ENCODE measurements at places on chromosomes 11 and 22.

DNA sequence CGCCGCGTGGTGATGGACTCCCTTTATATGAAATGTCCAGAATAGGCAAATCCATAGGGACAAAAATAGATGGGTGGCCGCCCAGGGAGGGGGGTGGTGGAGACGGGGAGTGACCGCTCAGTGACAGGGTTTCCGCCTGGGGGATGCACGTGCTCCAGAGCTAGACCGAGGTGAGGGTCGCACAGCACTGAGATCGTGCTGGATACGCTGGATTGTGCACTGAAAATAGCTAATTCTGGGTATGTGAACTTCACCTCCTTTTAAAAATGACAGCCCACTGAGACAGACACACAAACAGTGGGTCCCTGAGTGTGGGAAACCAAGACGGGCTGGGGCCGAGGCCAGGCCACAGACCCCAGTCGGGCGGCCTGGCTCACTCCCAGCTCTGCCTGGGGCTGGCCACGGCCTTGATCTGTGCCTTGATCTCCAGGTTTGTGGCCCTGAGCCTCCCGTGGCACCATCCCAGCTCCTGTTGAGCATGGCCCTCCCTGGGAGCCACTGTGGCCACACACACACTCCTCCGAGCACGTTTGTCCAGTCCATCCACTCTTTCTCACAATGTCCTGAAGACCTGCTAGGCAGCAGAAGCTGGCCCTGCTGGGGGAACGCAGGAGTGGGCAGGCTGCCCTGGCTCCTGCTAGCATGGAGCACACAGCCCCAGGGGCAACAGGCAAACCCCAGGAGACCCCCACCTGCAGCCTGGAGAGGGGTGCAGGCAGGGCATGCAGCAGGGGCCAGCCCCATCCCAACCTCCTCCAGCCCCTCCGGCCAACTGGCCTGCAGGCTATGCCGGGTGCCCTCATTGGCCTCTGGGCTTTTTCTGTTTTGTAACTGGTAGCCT, 41.0 kb upstream of the TH start:
- DNase-seq, result no peak

DNA sequence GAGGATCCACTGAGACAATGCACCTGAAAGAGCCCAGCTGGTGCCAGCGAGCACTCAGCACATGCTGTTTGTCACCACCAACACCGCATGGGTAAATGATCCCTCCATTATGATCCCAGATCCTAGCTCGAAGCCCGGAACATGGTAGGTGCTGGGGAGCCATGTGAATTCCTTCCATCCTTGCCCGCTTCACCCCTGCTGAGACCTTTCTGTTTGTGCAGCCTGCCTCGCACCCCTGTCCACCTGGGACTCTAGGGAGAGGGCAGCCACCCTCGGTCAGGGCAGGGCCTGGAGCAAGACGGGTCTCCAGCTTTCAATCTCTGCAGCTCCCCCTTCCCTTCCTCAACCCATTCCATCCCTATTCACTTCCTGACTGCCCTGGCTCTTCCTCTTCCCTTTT, 116.2 kb upstream of the ALX4 start:
- no peak for DNase-seq

DNA sequence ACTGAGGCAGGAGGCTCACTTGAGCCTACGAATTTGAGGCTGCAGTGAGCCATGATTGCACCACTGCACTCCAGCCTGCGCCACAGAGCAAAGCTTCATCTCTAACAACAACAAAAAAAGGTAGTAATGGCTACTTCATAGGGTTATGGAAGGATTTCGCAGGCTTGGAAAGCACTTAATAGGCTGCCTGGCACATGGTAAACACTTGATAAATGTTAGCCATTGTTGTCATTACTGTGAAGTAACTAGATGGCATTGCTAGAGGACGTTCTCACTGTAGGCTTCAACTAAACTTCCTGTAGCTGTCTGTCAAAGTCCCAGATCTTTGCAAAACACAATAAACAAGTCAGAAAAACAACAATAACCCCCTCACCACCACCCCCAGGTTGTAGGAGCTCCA, 357.2 kb upstream of the NARS2 start:
- DNase-seq, result no peak

DNA sequence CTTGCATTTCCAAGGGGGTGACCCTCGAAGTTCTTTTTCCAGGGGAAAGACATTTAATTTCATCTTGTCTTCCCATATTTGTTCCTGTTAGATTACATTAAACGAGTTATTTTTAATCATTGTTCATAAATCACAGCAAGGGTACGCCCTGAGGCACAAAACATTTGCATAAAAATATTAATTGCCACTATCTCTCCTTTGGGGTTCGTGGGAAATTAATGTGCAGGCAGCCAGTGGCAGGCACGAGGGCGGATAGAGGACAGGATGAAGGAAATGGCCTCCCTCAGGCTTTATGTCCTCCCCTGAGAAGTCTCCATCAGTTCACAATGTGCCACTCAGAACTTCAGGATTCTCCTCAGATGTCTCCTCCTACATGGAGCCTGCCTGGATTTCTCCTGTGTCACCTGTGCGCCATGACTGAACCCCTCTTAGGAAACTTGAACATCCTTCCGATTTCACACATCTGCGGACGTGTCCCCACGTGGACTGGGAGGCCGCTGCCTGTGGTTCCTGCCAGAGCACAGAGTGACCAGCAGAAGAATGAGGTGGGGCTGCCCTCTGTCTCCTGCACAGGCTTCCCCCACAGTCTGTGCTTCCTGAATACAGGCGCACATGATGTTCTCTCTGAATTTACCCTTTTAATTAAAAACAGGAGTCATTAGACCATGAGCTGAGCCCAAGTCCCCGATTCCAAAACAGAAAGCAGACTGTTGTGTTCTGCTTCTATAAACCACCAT, 1085.9 kb downstream of the TBC1D22A start:
- no peak for DNase-seq

- DNase-seq, result no peak
Measured at GRCh38 chr11:102912482-102912830, 37.7 kb upstream of the MMP12 start.

All from NAMALWA (cell line).